Esophagus squamous epithelium (tissue), 5 donors: ENCODE measurements at places on chromosomes 4 and X.

DNA sequence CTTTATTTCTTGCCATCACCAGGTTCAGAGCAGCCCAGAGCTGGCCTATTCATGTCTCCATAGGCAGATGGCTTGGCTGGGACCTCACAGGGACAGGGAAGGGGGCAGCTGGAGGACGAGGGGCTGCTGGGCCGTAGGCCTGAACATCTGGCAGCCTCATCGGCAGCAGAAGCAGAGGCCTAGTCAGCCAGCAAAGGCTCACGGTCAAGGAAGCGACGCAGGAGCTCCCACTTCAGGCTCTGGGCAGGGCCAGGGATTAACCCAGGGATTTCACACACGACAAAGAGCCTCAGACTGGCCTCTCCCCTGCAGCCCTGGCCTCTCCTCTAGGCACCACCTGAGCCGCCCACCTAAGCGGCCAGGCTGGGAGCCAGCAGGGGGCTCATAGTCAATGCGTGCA is 46.0 kb upstream of the MAN2B2 start:
- no peak for DNase-seq

- no peak for DNase-seq
Observed at GRCh38 chr4:81482326-81482725, 10.6 kb upstream of the RASGEF1B start.

DNA sequence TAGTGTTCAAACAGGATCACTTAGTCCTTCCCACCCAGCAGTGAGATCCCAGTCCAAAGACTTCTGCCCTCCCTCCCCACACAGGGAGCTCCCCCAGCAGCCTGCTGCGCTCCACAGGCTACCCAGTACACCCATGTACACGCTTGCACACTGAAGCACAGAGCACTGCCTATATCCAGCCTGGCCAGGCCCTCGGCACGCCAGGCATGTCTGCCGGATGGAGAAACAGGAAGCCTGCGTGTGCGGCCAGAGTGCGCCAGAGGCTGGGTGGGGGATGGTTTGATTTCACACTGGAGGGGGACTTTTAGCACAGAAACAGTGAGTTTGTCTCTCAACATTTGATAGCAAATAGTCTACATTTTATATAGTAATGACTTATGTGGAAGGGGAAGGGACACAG is 833.5 kb upstream of the IGFBP7 start:
- no peak for DNase-seq

DNA sequence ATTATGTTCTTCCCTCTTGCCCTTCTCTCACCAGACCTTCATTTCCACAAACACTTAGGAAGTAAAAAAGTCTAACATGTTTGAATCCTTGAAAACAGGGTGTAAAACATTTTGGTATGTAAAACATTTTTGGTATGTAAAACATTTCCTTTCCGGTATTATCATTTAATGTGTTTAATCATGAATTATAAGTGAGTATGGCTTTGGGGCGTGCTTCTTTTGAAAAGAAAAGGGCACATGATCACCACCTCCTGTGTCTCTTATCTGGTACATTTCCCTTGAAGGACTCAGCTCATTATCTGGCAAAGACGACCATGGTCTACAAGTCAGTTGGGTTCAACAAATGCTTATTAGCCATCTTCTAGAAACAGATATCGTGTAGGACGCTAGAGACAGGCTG is 283.6 kb downstream of the FRMPD4 start:
- DNase-seq: no peak

GRCh38 chr4:187632260-187632995 is 363.1 kb upstream of the ZFP42 start:
- DNase-seq: no peak

DNA sequence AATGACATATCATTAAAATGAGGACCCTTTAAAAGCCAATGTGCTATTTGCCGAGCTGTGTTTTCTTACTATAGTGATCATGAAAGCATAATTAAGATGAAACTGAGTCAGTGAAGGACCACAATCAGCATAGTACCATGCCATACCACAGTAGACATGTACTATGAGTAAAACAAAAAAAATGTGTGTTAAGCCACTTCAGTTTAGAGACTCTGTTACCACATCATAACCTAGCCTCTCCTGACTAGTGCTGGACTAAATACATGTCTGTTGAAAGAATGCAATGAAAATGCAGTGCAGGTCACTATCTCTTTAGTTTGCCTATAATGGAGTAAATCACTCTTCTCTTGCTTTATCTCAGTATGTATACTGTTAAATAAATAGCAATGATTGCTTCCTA is 12.3 kb upstream of the DDX53 start:
- DNase-seq: no peak

DNA sequence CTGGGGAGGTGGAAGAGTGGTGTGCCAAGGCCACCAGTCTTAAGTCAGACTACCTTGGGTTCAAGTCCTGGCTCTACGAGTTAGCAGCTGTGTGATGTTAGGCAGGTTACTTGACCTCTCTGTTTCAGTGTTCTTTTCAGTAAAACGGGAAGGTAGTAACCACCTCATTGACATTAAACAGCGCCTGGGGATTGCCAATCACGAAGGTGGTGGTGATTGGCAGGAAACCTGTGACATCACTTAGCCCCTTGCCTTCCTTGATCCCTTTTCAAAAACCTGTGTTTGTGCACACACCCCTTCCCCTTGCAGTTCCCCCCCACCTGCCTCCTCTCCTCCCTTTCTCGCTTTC is 7.6 kb downstream of the KLF3 start:
- DNase-seq: no peak

DNA sequence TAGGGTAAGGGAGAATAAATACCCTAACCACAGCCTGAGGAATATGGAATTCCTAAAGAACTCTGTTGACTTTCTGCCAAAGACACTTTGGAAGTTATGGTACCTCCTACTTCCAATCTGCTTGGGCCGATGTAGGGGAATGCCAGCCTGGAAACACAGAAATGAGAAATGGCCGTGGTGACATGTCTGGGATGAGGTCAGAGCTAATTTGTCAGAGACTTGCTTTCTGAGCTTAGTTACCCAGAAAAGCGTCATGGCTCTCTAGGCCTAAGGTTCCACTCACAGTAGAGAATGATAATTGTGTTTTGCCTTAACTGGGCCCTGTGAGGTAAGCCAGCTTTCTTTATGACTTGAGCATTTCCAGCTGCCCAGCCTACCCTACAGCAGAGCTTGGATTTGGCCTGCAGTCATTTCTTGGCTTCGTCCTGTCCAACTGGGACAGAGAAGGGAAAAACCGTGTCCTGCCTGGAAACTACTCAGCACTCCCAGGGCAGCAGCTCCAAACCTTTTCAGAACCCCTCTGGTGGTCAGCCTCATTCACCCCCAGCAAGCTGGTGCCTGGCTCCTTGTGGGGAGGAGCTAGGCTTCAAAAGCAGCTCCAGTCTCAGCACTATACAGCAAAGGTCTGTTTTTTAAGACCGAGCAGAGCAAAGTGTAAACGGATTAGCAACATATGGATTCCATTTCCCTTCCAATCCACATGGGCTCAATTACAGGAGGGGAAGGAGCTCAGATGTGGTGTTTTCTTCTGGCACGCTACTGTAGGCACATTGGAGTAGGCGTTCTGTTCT is 92.3 kb downstream of the RLIM start:
- DNase-seq: no peak

DNA sequence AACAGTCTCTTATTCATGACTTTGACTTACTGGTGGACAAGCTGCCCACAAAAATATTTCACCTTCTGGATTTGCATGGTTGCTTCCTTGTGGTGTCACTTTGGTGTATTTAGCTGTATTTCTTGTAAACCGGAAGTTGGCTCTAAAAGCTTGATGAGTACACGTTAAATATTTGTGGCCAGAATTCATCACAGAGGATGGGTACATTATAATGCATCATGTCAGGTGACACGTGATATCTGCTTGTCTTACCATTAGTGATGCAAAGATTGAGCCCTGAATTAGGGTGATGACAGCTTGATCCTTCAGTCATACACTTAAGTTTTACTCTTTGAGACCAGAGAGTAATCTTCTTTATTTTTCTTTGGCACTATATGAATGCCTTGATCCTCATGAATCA is 188.3 kb upstream of the RPS6KA3 start:
- no peak for DNase-seq

- DNase-seq: no peak
Observed at GRCh38 chr4:137597752-137598430, 65.6 kb upstream of the PCDH18 start.

GRCh38 chr4:163473576-163473975 is at the start of gene TKTL2:
TKTL2 (minus strand) TSS chr4:163473754; CDS start chr4:163473734, 20 bp downstream.
- no peak for DNase-seq

DNA sequence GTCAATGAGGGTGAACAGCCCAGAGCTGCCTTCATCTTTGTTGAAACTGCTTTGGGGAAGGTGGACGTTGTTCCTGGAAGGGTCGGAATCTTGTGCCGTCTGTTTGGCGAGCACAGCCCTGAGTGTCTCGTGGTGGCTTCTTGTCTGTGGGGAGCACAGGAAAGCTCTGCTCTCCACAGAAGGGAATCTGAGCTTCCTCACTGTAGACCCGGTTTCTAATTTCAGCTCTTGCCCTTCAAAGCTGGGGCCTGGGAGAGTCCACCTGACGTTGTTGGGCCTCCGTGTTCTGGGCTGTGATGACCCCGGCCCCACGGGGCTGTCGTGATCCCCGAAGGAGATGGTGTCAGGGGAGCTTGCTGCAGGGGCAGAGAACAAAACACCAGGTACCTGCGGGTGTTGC is 47.5 kb downstream of the SORCS2 start:
- no peak for DNase-seq

GRCh38 chr4:184413261-184414046 is 60.9 kb downstream of the IRF2 start:
- no peak for DNase-seq
